Muscle of leg (tissue), 16 donors: ENCODE measurements at places on chromosomes 7 and 10.

- no peak for DNase-seq
Measured at GRCh38 chr7:24703296-24703695, 54.0 kb downstream of the GSDME start.

GRCh38 chr10:20890009-20890408 lies 7.1 kb downstream of the NEBL start:
- DNase-seq = no peak

GRCh38 chr10:91880310-91880709 lies 29.0 kb downstream of the FGFBP3 start:
- peak; percentile 27 for DNase-seq

DNA sequence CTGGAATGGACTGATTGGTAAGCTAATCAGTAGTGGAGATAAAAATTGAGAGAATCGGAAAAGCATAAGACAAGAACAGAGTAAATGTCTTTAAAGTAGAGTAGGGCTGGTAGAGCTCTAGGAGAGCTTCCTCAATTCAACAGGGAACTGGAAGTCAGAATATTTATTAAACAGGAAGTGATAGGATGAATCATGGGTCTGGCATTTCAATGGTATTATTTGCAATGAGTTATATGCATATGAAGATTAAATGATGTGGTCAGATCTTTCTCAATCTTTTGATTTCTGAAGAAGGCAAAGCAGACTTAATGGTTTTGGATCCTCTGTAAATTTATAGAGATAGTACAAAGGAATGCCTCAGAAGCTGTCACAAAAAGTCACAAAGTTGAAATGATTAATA lies 349.0 kb downstream of the HPSE2 start:
- DNase-seq = no peak

- DNase-seq = peak; percentile 19
Measured at GRCh38 chr10:44958196-44958897, 1.3 kb upstream of the RASSF4 start.

DNA sequence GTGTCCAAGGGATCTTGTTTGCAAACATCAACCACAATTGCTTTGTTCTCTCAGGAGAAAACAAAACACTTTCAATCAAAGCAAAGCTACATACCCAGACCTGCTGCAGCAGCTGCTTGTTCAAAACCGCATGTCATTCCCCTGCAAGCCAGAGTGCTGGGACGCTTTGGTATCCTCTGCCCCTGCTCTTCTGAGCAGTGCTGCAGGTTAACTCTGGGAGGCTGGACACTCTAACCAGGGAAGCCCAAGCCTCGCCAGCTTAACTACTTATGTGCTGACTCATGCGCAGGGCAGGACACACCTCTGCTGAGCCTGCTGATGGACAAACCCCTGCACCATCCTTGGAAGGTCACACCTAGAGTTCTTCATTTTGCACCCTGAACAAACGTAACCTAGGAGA lies 28.2 kb upstream of the ASAH2 start:
- DNase-seq = no peak

- no peak for DNase-seq
Measured at GRCh38 chr10:13637303-13637856, 50.6 kb downstream of the PRPF18 start.

- no peak for DNase-seq
Measured at GRCh38 chr7:13201628-13202027, 514.2 kb downstream of the ARL4A start.

- DNase-seq = no peak
Measured at GRCh38 chr10:127291329-127291728, 94.9 kb upstream of the INSYN2A start.
